ENCODE measurements at places on chromosomes 7 and 10.

DNA sequence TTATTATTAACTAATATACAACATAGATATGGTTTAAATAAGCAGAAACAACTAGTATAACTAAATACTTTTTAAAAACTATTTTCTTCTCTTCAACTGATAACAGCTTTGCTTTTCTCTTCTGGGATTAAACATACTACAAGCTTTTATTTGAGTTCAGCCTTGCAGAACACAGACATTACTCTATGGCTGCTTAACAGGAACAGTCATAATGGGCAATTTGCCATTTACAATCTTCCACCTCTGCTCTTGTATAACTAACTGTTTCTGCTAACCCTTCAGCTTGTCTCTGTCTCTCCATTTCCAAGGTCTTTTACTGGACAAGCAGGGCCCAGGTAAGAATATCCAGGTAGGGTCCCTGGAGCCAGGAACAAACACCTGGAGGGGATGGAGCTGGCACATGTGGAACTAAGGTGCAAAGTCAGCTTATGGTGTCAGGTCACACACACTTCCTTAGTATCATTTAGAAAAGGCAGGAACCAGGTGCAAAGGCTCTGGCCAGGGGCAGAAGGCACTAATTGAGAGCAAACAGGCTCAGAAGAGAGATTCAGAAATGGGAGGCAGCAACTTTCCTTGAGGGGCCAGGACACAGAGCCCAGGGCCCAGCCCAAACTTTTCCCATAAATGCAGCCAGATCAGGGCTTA is 93.1 kb downstream of the STRA8 start:
- no peak for DNase-seq

- DNase-seq = no peak
These were observed 31.9 kb downstream of the LRRC20 start for GRCh38 chr10:70350501-70350900.

DNA sequence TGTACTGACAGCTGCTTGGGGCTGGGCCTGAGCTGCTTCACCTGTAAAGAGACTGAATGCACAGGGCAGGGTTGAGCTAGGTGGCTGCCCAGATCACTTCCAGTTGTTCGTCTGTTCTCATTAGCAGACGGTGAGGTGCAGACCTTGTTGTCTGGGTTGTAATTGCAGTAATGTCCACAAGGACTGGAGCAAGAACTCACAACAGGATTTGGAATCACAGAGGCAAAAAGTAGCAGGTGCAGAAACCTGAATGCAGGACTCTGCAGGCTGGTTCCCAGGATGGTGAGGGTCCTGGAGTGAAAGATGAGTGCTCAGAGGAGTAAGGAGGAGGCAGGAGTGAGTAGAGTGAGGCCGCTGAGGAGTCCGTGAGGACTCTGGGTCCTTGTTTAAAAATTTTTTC is 9.2 kb downstream of the ZSCAN25 start:
- DNase-seq = no peak

DNA sequence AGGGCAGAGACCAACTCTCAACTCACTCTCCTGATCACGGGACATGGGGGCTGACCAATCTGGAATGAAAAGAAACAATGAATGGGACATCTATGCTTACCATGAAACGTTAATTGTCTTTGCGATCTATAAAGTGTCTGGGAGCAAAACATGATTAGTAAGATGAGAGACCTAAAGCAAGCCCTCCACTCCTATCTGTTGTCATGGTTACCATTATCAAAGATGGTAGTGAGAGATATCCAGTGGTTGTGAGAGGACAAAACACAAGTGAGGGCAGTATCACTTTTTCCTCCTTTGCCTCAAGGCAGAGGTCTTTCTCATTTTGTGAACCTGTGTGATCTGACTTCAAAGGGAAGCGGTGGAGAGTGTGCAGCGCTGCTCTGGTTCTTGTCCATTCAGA is 130.1 kb downstream of the LSM5 start:
- no peak for DNase-seq

DNA sequence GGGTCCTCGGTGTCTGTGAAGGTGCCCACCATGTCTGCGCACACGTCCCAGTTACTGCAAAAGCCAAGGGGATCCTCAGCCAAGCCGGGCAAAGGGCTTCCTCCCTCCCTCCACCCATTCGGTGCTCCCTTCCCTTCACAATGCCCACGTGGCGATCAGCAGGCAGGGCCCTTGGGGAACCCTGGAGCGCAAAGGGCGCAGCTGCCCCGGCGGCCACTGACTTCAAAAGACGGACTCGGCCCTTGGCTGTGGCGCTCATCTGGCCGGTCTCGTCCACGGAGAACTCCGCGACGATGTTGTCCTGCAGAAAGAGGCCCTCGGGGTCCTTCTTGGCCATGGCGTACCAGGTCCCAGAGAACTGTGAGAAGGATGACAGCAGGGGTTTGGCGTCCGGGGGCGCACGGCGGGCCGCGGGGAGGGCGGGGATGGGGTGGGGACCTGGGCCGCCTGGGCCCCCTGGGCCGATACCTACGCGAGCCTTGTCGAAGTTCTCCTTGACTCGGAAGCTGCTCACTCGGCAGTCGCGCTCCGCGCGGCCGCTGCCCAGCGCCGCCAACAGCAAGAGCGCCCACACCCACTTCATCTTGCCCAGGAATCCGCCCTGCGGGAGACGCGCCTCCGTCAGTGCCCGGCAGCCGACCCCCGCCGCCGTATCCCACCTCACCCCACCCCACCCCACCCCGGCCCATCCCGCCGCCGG is 439 bp downstream of the RBP4 start:
- no peak for DNase-seq

- DNase-seq = no peak
These were observed 50.1 kb downstream of the SFTPD start for GRCh38 chr10:79898597-79899325.

- no peak for DNase-seq
These were observed 131.4 kb downstream of the TCERG1L start for GRCh38 chr10:131180086-131180485.

DNA sequence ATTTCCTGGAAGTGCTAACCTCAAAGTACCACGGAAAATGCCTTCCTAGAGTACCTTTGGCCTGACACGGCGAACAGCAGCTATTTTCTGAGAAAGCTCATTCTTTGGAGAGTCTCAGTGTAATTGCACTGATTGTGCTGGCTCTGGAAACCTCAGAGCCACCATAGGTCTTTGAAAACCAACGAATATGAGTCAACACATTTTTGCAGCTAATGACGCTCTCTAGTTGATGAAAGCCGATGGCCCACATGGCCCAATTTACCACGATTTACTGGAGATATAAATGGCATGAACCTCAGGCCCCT is 187.1 kb downstream of the ADARB2 start:
- no peak for DNase-seq

DNA sequence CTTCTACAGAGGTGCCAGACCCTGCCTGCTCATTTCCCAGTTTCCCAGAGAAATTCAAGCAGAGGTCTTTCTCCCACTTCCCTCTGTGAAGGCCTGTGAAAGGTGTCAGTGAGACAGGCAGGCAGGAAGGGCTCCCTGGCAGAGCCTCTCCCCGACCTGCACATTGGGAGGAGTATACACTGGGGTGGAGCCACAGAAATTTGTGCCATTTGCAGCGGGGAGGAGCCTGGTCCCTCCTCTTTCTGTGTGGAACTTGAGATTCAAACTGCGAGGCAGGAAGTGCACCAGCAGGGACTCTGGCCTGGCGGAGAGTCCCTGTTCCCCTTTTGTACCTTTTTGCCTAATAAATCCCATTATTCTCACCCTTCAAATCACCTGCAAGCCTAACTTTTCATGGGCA is 54.6 kb upstream of the OPN4 start:
- no peak for DNase-seq

- DNase-seq = no peak
These were observed 155.0 kb upstream of the GRB10 start for GRCh38 chr7:50937727-50938126.

DNA sequence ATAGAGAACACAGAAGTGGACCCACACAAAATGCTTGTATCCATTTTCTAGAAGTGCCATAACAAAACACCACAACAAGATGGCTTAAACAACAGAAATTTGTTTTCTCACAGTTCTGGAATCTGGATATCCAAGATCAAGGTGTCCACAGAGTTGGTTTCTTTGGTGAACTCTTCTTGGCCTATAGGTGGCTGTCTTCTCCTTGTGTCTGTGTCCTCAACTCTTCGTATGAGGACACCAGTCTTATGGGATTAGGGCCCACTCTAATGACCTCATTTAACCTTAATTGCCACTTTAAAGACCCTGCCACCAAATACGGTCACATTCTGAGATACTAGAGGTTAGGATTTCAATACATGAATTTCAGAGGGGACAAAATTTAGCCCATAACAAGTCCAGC is 30.8 kb upstream of the C10orf71 start:
- no peak for DNase-seq

DNA sequence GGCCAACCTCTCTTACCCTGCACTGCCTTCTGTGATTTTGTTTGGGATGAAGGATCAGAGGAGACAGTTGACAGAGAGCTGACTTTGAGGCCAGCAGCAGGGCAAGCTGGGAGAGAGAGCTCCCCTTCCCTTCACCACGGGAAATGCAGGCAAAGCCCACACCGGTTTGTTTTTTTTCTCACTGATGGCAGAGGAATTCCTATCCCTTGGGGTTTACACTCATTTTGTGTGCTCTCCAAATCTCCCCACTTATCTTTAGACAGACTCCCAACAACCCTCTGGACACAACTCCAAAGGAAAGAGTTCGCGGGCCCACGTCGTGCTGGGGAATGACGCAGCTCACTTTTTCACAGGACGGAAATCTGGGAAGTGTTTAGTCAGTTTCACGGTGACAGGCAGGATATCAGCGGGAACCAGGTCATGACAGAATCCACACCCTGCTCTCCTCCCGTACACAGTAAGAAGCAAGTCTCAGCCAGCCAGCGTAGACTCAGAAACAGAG is 68.3 kb upstream of the FAM171A1 start:
- DNase-seq = peak; percentile 44

- DNase-seq = no peak
These were observed 3.5 kb downstream of the SKIDA1 start for GRCh38 chr10:21521751-21522533.

GRCh38 chr7:158252837-158253669 is 334.6 kb downstream of the PTPRN2 start:
- DNase-seq = no peak

DNA sequence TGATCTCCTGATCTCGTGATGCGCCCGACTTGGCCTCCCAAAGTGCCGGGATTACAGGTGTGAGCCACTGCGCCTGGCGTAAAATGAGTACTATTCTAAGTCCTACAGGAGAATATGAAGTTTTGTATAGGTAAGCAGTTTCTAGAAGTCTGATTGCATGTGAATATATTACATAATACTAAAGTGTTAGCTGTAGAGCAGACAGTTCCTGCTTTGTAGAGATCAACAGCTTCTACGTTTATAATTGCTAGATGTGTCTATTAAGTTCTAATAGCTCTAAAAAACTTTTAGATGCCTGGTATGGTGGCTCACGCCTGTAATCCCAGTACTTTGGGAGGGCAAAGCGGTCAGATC is 8.5 kb downstream of the CRCP start:
- DNase-seq = no peak

DNA sequence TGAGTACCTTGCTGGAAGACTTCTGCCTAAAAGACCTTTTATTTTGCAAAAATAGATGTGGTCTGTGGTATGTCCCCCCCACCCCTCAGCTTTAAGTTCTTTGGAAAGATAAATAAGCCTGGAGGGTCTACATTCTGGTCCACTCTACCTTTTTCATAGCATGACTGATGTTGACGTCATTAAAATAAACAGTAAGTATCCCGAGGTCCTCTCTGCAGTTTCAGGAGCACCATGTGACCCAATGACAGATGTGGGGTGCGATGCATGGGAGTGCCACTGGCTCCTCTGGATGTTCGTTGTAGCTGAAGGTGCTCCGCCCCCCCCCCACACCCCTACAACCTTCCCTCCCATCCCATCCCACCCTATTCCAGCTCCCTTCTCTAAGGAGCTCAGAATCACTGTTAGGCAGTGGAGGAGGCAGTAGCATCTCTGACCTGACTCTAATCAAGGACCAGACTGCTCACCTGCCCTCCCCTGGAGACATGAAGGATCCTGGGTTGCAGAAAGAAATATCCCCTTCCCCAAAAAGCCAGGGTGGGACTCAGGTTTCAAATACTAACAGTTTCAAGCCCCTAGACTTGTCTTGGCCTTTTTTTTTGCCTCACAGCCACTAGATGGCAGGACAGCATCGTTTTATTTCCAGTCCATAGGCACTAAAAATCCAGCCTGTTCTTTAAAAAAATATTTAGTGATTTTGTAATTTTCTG is 25.1 kb downstream of the CASP7 start:
- peak; percentile 18 for DNase-seq

GRCh38 chr10:117550076-117550475 is 7.5 kb downstream of the EMX2 start:
- DNase-seq = no peak

- DNase-seq = no peak
These were observed 195.8 kb upstream of the HABP2 start for GRCh38 chr10:113356794-113357680.

DNA sequence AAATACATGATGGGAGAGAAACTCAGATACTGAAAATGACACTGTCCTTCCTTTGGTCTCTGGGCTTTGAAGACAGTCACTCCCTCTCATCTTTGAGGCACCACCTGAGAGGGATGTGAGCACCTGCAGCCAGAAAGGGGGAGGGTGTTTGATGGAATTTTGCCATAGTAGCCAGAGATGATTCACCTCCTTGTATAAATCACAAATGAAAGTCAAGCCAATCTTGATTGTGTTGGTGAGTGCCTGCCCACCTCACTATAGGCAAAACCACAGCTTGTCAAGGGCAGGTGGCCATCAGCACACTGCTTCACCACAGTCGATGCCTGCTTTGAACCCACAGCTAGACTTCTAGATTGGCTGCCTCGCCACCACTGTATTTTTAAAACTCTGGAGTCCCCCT is 48.2 kb downstream of the PON1 start:
- DNase-seq = no peak

DNA sequence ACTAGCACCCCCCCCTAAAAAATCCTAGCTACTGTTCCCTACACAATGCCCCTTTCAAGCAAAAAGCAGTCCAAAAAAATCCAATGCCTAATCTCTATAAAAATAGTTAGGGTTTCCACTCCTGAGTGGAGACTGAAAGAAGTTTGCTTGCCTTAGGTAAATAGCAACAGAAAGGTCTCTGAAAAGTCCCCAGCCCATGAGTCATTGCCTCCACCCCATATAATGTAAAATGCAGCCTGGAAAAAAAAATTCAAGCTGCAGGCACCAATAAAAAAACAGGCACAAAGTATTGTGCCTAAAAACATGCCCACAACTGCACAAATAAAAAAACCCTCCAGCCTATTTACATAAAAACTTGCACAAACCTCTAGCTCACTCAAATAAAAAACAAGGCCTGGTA is 47.5 kb downstream of the ZNF680 start:
- DNase-seq = no peak

DNA sequence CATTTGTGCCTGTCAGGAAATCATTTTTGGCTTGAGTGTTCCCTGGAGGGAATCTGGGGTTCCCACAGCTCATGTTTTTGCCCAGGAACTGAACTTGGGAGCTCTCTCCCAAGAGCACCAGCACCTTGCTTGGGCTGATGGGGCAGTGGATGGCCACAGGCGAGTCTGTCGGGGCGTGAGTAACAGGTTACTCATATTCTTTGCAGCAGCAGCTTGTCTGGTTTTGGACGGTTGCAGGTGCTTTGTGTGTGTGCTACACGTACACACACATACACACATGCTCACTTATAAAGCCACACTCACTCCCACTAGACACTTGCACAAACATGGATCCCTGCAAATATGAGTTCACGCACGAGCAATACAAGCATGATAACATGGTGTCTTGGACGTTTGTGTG is 2.9 kb upstream of the PALD1 start:
- DNase-seq = no peak

All from hematopoietic multipotent progenitor cell treated with erythropoietin and hydrocortisone succinate and interleukin-3 and kit ligand, for 17 days (in vitro differentiated cells).